ENCODE measurements at places on chromosomes 2 and 18.
A peak's percentile ranks its signal among the peaks of the same experiment; 100 is the strongest.

GRCh38 chr2:236782938-236783337 is 213.3 kb downstream of the ACKR3 start:
- DNase-seq: no peak

DNA sequence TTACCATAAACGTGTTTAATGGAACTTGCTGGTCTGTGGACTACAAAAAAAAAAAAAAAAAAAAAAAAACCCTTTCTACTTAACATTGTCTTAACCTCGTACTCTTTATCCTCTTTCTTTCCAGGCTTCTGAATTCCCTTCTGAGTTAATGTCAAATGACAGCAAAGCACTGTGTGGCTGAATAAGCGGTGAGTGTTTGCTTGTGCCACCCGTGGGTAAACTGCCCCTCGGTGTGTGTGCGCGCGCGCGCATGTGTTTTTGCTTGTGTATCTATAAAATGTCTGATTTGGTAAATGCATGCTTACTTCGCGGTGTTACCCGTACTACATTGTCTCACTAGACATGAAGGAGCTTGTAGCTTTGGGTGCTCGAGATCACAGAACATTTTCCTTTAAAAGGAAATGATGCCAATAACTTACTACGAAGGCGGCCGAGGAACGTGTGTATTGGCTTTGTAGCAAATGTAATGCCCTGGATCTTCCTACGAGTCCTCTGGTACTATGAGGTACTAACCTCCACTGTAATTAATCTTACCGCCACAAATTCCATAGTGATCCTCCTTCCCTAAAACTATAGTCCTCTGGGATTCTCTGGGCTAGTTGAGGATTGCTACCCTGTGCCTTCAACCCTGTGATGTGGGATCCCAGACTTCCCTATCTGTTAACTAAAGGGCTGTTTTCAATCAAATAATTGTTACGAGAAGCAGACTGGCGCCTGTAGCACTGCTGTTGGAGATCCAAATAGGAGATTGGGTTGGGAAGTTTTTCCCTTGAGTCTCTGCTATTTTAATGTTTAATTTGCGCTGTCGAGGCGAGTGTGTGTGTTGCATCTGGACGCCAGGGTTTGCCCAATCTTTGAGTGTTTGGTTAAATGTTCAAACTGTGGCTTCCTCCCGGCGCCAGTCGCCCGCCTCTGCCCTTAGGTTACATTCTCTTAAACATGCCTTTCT is 1.1 kb downstream of the ID2 start:
- no peak for DNase-seq

DNA sequence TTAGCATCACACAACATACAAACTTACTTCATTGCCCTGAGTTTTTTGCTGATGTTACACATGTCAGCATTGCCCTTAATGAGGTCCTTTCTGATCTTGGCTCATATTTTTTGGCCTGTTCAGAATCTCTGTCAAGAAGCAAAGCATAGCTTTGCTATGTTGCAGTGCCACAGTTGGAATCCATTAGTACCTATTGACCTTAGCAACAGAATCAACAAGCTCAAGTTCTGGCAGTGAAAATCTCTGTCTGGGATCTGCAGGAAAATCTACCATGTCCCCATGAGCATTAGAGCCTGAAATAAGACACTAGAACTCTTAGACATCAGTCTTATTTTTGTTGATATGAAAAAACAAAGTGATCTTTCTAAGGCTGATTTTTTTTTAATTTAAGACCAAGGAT is 105.6 kb upstream of the FHL2 start:
- DNase-seq: no peak

GRCh38 chr2:150882751-150883612 is 378.7 kb downstream of the RBM43 start:
- no peak for DNase-seq

DNA sequence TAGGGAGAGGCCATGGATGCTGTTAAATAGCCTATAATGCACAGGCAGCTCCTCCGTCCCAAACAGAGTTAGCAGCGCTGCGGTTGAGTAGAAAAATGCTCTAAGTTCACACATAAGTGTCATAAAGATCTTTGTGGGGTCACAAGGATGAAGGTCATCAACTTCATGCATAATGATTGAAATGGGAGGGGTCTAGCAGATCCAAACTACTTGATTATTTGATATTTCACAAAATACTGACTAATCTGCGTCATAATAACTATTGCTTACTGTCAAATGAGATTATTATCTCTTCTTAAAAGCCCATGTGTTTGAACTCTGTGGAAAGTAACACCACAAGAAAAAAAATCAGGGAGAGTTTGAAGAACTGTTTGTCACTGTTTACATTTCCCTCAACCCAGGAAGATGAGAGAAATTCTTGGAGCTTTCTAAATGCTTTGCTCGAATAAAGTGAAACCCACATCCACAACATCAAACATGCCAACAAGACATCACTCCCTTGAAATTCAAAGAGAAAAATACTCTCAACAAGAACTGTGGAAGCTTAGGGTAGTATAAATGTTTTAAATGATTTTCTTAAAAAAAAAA is 50.5 kb upstream of the CREB1 start:
- DNase-seq: no peak

DNA sequence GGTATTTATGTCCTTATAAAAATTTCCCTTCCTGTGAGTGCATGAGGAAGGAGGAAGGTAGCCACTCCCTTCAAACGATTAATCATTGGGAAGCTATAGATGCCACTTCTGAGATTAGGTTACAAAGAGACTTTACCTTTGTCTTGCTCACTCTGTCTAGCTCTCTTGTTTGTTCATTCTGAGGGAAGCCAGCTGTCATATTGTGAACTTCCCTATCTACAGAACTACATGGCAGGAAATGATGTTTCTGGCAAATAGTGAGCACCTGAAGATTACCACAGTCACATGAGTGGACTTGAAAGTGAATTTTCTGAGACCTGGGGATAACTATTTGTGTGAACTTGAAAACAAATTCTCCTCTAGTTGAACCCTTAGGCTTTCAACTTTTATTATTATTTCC is 776.8 kb downstream of the CCDC85A start:
- DNase-seq: no peak

DNA sequence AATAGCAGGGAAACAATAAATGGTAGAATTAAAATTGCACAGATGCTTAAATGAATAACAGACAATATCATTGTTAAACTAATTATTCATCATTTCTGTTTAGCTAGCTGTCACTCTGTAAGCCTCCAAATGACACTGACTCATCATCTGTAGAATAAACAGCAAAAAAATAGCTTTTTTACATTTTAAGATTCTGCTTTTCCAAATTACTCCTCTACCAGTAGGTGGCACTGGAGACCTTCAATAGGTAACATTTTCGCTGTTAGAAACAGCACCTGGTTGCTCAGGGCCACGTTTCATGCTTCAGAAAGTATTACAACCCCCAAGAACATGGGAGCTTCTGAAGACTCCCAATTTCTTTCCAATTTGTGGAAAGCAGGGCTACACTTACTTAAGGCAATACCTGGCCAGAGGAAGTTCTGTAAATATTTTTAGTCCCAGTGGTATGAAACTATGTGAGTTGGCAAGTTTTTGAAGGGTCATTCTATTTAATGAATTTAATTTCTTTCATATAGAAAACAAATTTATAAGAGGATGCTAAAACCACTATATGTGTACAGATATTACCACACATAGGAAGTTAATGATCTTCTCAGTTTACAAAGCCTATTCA is 45.4 kb downstream of the TTN start:
- peak; percentile 24 for DNase-seq

- DNase-seq: no peak
Measured at GRCh38 chr18:44090453-44090852, 590.2 kb upstream of the SETBP1 start.

- DNase-seq: no peak
Measured at GRCh38 chr2:240226672-240227537, 86.4 kb upstream of the OTOS start.

GRCh38 chr2:197298609-197299008 is 12.0 kb downstream of the ANKRD44 start:
- no peak for DNase-seq

- DNase-seq: no peak
Measured at GRCh38 chr2:23661276-23662050, 265.5 kb downstream of the ATAD2B start.

GRCh38 chr18:8705238-8705960 is at the start of gene MTCL1:
Gene MTCL1 (plus strand): TSS chr18:8705556. CDS start chr18:8705661, 105 bp downstream.
- peak; percentile 86 for DNase-seq

GRCh38 chr2:122205641-122206040 is 450.2 kb downstream of the TSN start:
- DNase-seq: no peak

DNA sequence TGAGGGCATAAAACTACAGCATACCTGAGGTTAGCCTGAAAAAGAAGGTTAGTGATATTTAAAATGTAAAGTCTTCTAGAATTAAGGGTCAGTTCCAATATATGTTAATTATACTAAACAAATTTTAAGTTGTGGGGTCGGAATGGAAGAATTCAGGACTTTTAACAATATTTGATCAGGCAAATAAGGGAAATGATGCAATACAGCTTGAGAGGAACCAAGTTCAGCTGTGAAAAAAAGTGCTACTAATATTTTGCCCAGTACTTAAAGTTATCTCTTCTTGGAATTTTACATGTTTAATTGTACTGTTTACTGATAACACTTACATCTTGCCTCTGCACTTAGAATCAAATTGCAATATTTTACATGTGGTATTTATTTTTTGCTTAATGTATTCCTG is 345.5 kb upstream of the CWC22 start:
- DNase-seq: no peak

GRCh38 chr2:176175709-176176607 is 12.5 kb upstream of the HOXD1 start:
- no peak for DNase-seq

GRCh38 chr2:39512941-39513340 is 75.9 kb upstream of the MAP4K3 start:
- no peak for DNase-seq

DNA sequence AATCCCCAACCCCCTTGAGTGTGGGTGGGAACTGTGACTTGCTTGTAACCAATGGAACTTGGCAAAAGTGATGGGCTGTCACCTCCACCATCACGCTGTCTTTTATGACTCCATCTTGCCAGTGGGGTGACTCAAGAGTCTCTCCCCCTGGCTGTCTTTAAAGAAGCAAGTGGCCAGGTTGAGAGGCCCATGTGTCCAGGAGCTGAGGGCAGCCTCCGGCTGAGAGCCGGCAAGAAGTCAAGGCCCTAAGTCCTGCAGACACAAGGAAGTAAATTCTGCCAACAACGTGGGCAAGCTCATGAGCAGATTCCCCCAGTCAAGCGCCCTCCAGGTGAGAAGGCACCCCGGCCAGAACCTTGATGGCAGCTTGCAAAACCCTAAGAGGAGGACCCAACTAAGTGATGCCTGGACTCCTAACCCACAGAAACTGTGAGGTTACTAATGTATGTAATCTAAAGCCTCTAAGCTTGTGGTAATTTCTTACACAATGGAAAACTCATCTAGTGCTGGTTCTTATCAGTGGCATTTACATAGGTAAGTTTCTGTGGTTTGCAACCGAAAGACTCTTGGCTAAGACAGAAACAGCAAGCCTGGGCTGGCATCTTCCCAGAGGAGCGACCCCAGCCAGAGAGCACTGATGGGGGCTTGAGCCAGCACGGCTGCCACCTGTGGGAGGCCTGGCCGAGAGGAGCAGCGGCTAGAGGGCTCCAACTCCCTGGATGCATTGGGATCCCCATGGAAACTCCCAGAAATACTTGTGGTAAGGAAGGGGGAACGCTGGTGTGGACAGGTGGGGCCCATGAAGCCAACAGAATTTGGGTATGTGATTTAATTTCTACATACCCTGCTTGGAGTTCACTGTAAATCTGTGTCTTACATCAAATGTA is 49.3 kb downstream of the CIB4 start:
- DNase-seq: no peak

DNA sequence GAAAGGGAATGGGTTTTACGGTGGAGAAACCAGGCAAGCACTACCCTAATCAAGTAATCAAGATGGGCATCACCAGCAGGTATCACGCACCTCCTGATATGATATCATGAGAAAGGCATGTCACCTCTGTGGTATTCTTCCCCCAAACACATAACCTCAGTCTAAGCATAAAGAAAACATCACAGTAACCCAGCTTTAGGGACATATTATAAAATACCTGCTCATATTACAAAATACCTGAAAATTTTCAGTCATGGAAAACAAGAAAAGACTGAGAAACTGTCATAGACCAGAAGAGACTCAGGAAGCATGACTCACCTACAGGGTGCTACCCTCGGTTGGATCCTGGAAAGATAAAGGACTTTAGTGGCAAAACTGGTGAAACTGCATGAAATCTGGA is 30.5 kb downstream of the GCKR start:
- DNase-seq: no peak

DNA sequence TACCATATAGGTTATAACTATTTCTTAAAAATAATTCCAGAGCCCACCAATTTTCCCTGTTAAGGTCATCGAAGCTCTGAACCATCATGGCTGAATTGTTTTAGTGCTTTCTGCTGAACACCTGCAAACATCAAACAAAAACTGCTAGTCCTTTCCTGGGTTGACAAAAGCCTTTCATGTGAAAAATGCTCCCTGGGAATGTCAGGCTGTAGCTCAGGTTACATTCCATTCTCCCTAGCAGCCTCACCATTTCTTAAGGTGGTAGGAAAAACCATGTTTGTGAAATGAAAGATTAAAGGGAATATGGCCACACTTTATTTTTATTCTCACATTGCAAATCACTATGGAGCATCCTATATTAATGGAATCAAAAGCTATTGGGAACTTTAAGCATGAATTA is 5.7 kb downstream of the TCF4 start:
- no peak for DNase-seq

GRCh38 chr2:204691911-204692510 is 146.7 kb downstream of the PARD3B start:
- DNase-seq: peak; percentile 65

GRCh38 chr2:45264227-45265225 is 255.3 kb upstream of the SIX2 start:
- DNase-seq: no peak

DNA sequence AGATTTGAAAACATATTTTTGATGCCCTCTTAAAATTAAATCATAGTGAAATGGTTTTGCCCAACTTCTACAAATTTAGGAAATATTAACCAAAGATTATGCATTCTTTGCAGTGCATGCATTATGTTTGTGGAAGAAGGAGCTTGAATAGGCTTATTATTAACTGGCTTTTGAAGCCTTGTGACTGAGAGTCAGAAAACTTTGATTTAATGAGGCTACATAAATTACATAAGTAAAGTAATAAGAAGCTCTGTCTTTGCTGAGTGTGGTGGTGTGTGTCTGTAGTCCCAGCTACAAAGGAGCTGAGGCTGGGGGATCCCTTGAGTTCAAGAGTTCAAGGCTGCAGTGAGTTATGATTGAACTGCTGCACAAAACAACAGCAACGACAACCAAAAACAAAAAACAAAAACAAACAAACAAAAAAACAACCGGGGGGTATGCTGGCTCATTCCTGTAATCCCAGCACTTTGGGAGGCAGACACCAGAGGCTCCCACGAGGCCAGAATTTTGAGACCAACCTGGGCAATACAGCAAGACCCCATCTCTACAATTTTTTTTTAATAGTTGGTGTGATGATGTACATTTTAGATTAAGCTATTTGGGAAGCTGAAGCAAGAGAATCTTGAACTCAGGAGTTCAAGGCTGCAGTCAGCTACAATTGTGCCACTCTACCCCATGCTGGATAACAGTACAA is 57.0 kb upstream of the LRRTM4 start:
- no peak for DNase-seq

- DNase-seq: peak; percentile 79
Measured at GRCh38 chr2:195575879-195576401, 81.1 kb upstream of the SLC39A10 start.
